ENCODE measurements at places on chromosomes 5 and 9.

GRCh38 chr5:160460377-160461049 lies 38.9 kb downstream of the PTTG1 start:
- DNase-seq: no peak

DNA sequence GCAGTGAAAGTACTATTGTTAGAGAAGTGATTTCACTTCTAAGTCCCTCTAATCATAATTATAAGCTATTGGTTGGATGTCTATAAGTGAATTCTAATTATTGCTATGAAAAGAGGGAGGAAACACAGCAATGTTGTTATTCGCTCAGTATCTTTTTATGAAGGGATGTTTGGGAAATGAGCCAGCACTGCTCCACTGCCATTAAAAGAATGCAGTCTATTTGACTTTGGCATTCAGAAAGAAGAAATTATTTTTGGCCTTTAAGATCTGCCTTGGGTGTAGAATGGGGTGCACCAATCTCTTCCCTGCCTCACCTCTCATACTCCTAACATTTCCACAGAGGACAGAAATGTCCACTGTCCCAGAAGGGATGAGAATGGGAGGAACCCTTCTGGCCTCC lies 332.0 kb downstream of the SPATA31D1 start:
- DNase-seq: no peak

GRCh38 chr5:150960791-150961396 lies 56.1 kb upstream of the ZNF300 start:
- no peak for DNase-seq

GRCh38 chr5:58491216-58491892 lies at the start of gene GAPT:
TSS of gene GAPT (plus strand) at chr5:58491435. CDS start at chr5:58494537, 3,102 bp downstream.
- DNase-seq: peak; percentile 66

DNA sequence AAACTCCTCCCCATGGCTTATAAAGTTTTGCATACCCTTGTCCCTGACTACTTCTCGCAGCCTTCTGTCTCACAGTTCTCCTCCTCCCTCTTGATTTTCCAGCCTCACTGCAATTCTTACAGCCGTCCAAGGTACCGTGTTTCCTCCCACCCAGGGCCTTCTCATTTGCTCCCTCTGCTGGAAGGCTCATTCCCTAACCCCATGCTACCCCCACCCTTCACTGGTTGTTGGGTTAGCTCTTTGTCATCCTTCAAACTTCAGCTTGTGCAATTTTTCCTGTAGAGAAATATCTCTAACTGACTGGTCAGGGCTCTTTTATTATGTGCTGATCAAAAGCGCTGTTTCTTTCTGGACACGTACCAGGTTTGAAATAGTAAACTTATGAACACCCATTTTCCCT lies 329.2 kb downstream of the EBF1 start:
- DNase-seq: no peak

DNA sequence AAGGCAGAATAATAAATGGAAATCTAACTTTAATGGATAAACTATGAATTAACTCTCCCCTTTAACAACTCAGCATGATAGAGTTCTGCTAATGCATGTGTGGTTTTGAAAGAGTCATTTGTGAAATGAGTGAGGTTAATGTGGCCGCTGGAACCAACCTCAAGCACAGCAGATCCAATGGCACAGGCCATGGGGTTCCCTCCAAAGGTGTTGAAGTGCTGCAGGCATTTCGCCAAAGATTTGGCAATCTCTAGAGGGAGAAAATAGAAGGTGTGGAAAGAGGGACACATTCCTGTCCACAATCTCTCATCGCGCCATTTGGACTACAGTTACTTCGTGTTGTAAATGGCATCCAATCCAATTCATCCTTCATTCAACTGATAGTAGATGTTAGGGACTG lies 35.0 kb downstream of the AGXT2 start:
- DNase-seq: no peak

DNA sequence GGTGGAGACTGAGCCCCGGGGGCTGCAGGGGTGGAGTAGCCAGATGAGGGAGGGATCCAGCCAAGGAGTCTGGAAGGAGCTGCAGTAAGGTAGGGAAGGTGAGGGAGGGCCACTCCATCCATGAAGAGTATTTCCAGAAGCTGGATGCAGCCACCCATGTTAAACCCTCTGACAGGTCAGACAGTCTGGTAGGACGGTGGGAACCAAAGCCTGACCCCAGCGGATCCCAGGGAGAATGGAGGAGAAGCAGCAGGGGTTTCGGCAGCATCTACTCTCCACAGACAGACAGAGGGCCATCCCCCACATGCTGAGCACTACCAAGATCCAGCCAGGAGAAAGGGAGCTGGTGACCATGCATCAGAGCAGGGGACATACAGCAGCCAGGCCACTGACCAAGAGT lies 22.5 kb upstream of the S1PR3 start:
- DNase-seq: no peak

GRCh38 chr5:141695627-141696215 lies 13.7 kb upstream of the ARAP3 start:
- no peak for DNase-seq

GRCh38 chr5:6576861-6577501 lies 55.9 kb downstream of the NSUN2 start:
- DNase-seq: peak; percentile 14

DNA sequence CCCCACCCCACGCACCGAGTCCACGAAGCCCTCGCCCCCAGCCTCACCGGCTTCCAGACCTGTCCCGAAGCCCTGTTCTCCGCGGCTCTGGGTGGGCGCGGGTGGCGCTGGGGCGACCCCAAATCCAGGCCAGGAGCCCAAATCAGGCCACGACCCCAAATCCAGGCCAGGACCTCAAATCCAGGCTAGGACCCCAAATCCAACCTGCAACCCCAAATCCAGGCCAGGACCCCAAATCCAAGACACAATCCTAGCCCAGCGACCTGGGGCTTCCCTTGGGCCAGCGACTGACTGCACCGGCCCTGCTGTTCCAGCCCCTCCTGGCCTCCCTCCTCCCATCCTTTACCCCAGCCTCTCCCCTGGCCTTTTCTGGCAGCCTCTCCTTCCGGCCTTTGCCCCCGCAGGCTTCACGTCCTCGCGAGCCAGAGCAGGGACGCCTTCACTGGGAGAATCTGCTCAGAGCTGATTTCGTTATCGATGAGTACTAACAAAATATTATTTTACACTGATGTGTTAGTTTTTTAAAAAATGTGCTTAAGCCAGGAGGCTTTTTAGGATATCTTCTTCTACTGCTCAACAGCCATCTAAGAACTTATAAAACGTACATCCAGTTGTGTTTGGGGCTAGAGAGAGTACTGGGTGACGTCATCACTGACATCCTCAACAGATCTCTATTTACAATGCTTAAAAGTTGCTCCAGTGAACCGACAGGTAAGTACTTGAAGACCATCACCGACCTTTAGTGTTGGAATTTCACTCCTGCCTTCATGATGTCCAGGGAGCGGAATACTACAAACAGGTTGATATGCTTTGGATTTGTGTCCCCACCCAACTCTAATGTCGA lies 34.7 kb downstream of the TRIP13 start:
- no peak for DNase-seq

GRCh38 chr9:135220601-135221575 lies 133.4 kb downstream of the OLFM1 start:
- DNase-seq: no peak

DNA sequence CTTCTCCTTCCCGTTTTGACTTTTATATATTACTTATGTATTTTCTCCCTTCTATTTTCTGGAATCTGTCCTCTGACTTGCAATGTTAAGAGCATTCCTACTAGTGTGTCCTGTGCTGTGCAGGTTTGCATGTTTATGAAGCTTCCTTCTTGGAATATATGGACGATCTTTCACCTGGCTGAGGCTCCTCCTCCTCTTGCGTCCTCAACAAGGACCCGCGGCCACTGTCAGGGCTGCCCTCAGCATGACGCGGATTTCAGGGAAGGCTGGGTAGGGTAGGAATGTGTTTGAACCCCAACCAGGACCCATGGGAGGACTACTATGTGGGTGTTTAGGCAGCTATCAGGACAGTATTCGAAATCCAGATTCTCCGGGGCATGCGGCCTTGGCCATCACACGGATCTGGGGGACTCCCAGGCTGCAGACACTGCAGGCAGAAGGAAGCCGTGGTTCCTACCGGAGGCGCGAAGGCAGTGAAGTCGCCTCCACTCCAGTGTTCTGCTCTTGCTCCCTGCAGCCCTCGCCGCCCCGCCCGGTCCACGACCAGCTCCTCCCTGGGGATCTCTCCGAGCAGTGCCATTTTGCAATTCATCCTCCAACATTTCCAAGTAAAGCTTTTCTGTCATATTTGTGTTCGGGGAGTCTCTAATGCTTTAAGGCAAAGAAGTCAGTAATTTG lies 37.0 kb upstream of the OSMR start:
- DNase-seq: no peak

- no peak for DNase-seq
Observed at GRCh38 chr5:17761326-17761725, 127.1 kb downstream of the TAF11L14 start.

- no peak for DNase-seq
Observed at GRCh38 chr9:86096386-86096785, 3.0 kb downstream of the GOLM1 start.

- DNase-seq: no peak
Observed at GRCh38 chr9:81601639-81602623, 87.4 kb downstream of the TLE1 start.

DNA sequence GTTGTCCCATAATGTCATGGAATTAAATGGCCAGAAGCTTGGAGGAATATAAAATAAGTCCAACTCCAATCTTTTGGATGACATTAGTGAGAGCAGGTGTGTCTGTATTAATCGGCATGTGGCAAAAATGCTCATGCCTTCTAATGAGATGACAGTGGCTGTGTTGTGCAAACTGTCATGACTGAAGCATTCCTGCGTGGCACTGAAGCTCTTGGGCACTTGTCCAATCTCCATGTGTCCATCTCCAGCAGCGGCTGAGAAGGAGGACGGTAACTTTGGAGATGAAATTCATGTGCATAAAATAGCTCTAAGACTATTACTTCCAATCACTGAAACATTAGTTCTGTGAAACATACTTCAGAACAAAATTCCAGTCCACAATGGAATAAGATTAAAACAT lies 697.5 kb upstream of the GRAMD2B start:
- no peak for DNase-seq

Data from inflammatory macrophage treated with lipopolysaccharide for 1 hour (primary cell).